Mesangial cell (primary cell): ENCODE measurements at places on chromosomes 2 and 18. TPM values are rescaled to one million over a fixed set of nuclear protein-coding genes. Genes with fewer than 3 reads are reported as not detected.

HOXD1 gene
- 2.0 and 6.8 TPM in 2 replicates for total RNA-seq

PTH2R gene
- 2.3 TPM in 1 of 2 replicates, not detected in the other for total RNA-seq

CBLN2 gene
- 0.25 TPM in 1 of 2 replicates, not detected in the other for total RNA-seq

BBS5 gene
- total RNA-seq: 3.6 and 4.4 TPM in 2 replicates

HRH4 gene
- not detected in 2 replicates for total RNA-seq

PKDCC gene
- total RNA-seq: 23.6 and 34.2 TPM in 2 replicates

SATB2 gene
- 1.6 and 3.5 TPM in 2 replicates for total RNA-seq

CHRNG gene
- not detected in 2 replicates for total RNA-seq

KCNG3 gene
- under 0.01 TPM in 2 replicates for total RNA-seq

NFE2L2 gene
- 25.7 and 30.2 TPM in 2 replicates for total RNA-seq

DUSP19 gene
- total RNA-seq: 0.49 and 1.1 TPM in 2 replicates

CCDC141 gene
- total RNA-seq: under 0.01 TPM in 1 of 2 replicates, not detected in the other

TRIM43 gene
- total RNA-seq: not detected in 2 replicates

KLHL30 gene
- 0.16 and 5.5 TPM in 2 replicates for total RNA-seq

MC5R gene
- total RNA-seq: not detected in 2 replicates

ALK gene
- not detected in 2 replicates for total RNA-seq

EVX2 gene
- total RNA-seq: not detected in 2 replicates

NCKAP5 gene
- 0.25 and 0.98 TPM in 2 replicates for total RNA-seq

FBXO15 gene
- total RNA-seq: 0.76 and 0.98 TPM in 2 replicates

WNT6 gene
- total RNA-seq: not detected in 2 replicates

ME2 gene
- 31.8 and 38.9 TPM in 2 replicates for total RNA-seq

C2orf78 gene
- not detected in 2 replicates for total RNA-seq
